ENCODE measurements at places on chromosomes 6 and 20. TPM values are rescaled to one million over a fixed set of nuclear protein-coding genes. Genes with fewer than 3 reads are reported as not detected.

TBC1D32 gene
- total RNA-seq: 4.6 TPM

GRCh38 chr6:32845384-32845884 lies 1.6 kb upstream of the PSMB8 start:
- no peak for DNase-seq

DNA sequence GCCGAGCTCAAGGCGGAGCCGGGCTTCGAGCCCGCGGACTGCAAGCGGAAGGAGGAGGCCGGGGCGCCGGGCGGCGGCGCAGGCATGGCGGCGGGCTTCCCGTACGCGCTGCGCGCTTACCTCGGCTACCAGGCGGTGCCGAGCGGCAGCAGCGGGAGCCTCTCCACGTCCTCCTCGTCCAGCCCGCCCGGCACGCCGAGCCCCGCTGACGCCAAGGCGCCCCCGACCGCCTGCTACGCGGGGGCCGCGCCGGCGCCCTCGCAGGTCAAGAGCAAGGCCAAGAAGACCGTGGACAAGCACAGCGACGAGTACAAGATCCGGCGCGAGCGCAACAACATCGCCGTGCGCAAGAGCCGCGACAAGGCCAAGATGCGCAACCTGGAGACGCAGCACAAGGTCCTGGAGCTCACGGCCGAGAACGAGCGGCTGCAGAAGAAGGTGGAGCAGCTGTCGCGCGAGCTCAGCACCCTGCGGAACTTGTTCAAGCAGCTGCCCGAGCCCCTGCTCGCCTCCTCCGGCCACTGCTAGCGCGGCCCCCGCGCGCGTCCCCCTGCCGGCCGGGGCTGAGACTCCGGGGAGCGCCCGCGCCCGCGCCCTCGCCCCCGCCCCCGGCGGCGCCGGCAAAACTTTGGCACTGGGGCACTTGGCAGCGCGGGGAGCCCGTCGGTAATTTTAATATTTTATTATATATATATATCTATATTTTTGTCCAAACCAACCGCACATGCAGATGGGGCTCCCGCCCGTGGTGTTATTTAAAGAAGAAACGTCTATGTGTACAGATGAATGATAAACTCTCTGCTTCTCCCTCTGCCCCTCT lies 1.1 kb downstream of the CEBPB start:
- DNase-seq: peak; percentile 86

GRCh38 chr6:143516690-143517446 lies 5.3 kb upstream of the FUCA2 start:
- no peak for DNase-seq

- no peak for DNase-seq
Observed at GRCh38 chr6:168100011-168100802, 21.2 kb upstream of the FRMD1 start.

HLA-DRB1 gene
- 47.1 TPM for total RNA-seq

GRCh38 chr6:155100087-155100486 lies 105.0 kb downstream of the TIAM2 start:
- DNase-seq: peak; percentile 73

- DNase-seq: no peak
Observed at GRCh38 chr20:21393816-21394519, 3.4 kb downstream of the NKX2-4 start.

GRCh38 chr20:43993560-43993959 lies 78.9 kb downstream of the TOX2 start:
- no peak for DNase-seq

GRCh38 chr20:1505361-1505760 lies 14.1 kb upstream of the SIRPB2 start:
- DNase-seq: no peak

UQCC2 gene
- 25.4 TPM for total RNA-seq

DNA sequence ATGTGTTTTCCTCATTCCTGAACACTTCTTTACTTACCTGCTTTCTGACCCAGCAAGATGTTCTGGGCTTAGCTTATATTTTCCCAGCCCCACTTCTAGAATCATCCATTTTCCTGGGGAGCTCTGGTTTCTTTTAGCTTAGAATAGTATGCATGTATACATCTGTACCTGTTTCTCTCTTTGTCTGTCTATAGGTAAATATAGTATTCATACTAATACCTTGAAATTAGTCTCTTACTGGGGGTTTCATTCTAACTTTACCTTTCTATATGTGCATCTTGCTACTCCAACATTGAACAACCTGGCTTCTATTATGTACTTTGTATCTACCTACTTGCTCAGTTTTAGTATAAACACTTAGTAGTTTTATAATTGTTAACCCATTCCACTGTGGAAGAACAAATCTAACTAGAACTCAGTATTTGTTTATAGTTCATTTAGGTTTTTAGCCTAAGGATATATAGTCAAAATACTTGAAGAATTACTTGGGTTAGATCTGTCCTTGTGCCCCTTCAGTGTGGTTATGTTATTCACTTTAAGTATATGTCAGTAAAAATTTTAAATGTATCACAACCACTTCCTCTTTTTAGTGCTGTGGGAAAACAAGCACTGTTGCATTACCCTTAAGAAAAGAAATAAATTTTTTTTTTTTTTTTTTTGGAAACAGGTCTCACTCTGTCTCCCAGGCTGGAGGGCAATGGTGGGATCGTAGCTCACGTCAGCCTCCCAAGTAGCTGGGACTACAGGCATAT lies 54.0 kb downstream of the ASXL1 start:
- DNase-seq: no peak

DNA sequence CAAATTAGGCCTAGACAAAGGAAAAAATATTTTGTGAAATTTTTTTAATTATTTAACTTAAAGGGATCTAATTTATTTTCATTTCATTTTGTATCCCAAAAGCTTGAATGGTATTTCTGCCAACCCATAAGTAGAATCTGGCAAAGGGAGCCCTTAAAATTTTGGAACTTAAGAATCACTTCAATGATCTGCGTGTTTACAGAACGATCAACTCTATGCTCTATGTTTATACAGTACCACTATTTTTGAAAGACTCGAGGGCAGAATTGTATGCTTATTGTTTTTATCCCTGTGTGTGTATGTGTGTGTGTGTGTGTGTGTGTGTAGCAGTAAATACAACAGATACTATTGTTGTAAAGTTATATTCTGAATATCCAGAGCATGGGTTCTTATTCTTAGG lies 39.2 kb downstream of the METTL24 start:
- no peak for DNase-seq

DNA sequence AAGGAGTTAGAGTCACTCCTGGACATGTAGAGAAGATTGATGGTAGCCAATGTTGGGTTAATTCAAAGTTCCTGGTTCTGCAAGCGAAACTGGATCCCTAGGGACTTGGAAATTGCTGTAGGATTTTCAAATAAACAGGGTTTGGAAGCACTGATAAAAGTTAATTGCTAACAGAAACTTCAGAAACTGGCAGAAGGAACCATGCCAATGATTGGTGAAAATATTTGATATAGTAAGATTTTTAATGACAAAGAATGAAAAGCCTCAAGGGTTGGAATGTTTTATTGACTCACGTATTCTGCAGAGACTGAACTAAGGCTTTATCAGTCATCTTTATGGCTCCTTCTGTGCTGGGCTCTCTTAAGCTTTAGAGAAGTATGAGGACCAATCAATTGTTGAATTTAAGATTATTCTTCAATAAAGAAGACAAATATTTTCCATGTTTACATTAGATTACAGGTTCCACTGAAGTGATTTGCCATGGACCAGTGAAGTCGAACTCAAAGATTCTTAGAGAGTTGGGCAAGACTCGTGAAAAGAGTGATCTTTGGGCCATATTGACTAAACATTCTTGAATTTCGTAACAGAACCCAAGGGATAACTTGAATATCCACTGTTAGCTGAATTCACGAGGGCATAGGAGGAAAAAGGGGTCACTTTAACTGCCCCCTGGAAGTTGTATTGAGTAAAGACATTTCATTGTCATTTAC lies 371.4 kb downstream of the HDGFL1 start:
- no peak for DNase-seq

LY6G6D gene
- total RNA-seq: not detected

- DNase-seq: no peak
Observed at GRCh38 chr6:125884634-125885371, 71.8 kb upstream of the HINT3 start.

DNA sequence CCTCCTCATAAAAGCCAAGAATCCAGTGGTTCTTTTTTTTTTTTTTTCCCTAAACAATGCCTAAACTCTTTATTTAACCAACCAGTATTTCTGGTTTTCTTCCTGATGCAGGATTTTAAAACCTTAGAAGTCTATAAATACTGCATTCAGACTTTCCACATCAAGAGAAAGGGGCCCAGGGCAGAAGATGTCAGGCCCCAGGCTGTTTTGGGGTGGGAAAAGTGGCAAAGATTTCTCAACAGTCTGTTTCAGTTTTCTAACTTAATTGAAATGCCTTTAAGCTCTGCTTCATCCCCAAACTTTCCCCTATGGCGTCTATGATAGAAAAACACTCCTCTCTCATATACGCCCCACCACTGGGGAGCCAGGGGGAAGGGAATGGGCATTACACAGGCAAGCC lies 33.1 kb downstream of the QRSL1 start:
- DNase-seq: no peak
